Epithelial cell of proximal tubule (primary cell): ENCODE measurements at places on chromosomes 16 and 17.
A peak's percentile ranks its signal among the peaks of the same experiment; 100 is the strongest.

DNA sequence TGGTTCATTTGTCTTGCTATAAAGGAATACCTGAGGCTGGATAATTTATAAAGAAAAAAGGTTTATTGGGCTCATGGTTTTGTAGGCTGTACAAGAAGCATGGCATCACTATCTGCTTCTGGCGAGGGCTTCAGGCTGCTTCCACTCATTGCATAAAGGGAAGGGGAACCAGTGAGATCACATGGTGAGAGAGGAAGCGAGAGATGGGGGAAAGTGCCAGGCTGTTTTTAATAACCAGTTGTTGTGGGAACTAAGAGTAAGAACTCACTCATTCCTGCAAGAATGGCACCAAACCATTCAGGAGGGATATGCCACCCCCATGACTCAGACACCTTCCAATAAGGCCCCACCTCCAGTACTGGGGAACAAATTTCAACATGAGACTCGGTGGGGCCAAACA, 24.3 kb downstream of the SPECC1 start:
- no peak for DNase-seq

DNA sequence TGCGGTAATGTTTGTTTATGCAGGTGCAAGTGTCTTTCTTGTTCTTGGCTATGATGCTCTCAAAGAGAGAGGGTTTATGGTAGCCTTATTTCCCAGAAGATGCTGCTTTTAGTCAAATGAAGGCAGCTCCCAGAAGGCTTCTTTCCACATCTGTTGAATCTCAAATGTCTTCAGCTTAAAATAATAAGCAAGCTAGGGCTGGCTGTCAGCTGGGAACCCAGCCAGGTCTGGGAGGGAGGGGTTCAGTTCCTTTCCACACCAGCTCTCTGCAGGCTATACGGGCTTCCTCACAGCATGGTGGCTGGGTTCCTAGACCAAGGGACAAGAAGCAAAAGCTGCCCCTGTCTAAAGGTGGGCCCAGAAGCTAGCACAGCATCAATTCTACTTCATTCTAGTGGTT, 47.4 kb upstream of the ATF7IP2 start:
- no peak for DNase-seq

GRCh38 chr17:33142705-33143299, 150.3 kb downstream of the ASIC2 start:
- DNase-seq, result no peak

DNA sequence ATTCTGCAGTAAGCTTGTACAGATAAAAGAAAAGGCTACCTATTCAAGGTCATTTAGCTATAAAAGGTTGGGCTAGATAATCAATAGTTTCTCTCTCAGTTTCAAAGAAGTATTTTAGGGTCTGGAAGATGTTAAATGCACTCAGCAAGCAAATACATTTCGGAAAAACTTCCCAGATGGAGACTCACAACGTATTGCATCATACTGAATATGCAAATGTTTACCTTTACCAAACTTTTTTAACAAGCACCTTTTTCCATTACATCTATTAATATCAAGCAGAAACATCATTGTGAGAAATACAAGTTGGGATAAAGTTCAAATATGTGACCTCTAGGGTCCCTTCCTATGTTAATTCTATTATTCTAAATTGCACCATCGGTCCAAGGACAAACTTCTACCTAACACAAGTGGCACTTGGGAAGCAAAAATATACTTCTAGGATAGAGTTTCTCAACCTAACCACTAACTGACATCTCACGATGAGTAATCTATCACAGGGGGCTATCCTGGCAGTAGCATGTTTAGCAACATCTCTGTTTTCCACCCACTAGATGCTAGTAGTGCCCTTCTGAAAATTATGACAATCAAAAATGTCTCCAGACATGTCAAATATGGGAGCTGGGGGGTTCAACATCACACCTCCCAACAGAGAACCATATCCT, 14.5 kb downstream of the KANSL1 start:
- DNase-seq, result no peak

- no peak for DNase-seq
These were observed at the start of gene RPRML for GRCh38 chr17:46979147-46979863. Gene RPRML, minus strand, starts transcription at chr17:46979253. Its CDS starts 246 bp downstream, at chr17:46979007.

DNA sequence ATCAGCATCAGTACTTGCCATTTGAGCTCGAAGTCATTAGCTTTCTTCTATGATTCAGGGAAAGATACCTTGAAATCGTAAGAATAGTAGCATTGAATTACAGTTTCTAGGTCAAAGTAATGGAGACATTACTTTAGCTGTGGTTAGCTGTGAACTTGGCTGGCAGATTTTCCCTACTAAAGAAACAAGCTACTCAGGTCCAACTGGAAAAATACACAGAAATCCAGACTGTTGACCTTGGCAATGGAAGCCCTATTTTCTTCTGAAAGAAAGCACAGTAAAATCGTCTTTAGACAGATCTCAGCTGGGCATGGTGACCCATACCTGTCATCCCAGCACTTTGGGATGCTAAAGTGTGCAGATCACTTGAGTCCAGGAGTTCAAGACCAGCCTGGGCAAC, 13.4 kb upstream of the DNAJA2 start:
- no peak for DNase-seq

DNA sequence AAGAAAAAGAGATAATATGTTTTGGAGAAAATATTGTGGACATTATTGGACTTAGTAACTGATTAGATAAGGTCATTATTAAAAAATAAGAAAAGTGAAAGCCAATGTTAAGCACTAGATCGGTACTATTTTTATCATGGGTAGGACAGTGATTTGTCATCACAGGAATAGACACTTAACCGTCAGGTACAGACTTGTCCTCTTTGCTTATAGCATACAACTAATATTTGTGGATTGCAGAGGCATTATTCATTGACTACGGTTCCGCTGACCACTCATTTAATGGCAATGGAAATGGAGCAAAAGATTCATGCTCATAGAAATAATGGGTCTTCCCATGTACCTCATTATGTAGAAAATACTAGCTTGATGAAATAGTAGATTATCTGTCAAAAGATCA, 596.3 kb upstream of the CA10 start:
- no peak for DNase-seq

DNA sequence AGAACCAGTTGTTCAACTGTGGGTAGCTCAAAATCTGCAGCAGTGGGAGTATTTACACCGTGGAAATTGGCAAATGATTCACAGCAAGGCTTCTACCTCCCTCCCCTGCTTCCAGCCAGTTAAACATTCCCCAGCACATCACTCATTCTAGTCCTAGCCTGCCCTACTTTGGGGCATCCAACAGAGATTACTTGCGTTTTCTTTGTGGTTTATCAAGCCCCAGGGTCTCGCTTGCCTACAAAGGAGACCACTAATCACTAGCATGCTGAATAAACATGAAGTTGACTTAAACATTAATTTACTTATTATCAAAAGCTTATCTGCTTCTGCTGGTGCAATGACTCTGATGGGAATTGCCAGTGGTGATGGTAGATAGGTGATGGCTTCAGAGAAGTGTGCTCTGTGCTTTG, 94.5 kb downstream of the MARF1 start:
- DNase-seq, result peak; percentile 25

GRCh38 chr16:27531186-27531585, 18.5 kb downstream of the GTF3C1 start:
- DNase-seq, result no peak

- no peak for DNase-seq
These were observed 71.5 kb upstream of the DHX40 start for GRCh38 chr17:59493867-59494266.

DNA sequence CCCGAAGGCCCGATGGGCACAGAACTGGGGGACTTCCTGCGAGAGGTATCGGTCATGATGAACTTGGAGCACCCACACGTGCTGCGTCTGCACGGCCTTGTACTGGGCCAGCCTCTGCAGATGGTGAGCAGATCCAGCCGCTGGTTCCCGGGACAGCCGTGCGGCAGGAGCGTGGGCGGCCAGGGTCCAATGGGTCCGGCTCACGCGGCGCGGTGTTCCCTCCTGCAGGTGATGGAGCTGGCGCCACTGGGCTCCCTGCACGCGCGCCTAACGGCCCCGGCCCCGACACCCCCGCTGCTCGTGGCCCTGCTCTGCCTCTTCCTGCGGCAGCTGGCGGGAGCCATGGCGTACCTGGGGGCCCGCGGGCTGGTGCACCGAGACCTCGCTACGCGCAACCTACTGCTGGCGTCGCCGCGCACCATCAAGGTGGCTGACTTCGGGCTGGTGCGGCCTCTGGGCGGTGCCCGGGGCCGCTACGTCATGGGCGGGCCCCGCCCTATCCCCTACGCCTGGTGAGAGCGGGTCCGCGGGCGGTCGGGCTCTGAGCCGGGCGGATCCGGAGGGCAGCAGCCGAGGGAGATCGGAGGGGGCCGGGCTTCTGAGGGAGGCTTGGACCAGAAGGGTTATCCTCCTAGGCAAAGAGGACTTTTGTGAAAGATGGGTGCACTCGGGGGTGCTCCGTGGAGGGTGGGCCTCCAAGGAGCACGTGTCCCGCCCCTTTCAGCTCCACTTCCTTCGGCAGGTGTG, 3.0 kb downstream of the TNK1 start:
- DNase-seq, result no peak

DNA sequence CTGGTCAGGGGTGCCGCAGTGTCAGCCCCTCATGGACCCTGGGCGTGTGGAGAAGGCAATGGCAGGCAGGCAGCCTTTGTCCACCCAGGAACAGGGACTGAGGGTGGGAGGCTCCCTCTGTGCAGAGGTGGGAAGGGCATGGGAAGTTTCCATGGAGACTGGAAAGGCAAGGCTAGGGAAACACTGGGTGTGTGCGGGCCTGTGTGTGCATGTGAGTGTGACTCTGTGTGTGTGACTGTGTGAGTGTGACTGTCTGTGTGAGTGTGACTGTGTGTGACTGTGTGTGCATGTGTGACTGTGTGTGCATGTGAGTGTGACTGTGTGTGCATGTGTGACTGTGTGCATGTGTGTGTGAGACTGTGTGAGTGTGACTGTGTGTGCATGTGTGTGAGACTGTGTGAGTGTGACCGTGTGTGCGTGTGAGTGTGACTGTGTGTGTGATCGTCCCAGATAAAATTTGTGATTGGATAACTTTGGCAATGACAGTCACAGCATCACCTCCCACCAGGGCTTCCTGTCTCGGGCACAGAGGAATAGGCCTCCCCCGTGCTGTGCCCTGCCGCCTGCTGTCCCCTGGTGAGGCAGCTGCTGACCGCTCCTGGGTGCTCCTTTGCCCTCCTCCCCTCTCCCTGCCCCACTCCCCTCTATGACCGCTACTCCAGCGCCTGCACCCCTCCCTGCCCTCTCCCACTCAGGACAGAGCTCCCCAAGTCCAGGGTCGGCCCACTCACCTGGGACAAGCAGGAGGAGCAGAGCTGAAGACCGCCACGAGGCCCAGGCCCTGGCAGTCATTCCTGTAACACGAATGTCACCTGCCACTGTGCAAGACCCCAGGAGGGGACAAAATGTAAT, 698 bp downstream of the CD300C start:
- no peak for DNase-seq

DNA sequence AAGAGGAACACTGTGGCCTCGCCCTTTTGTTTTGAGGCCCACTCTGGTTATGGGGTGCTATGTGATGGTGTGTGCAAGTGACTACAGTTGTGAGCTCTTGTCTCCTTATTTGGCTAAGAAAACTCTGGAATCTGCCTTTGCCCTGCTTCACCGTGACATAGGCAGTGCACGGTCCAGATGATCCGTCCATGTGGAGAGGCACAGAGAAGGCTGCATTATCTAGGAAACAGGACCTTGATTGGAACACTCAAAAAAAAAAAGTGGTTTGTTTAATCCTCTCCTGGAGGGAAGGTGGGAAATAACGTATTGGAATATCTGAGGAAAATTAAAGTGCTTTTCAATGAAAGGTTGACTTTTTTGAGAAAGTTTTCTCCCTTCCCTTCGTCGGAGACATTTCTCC, 233.3 kb downstream of the CHD9NB start:
- DNase-seq, result no peak

GRCh38 chr16:61831351-61831917, 204.8 kb downstream of the CDH8 start:
- no peak for DNase-seq
